A549 treated with GW870086 at 1 μM for 4 hours (cell line): ENCODE measurements at places on chromosomes 6 and 20. TPM values are rescaled to one million over a fixed set of nuclear protein-coding genes. Genes with fewer than 3 reads are reported as not detected.

TOX2 gene
- total RNA-seq = 8.5 to 13.6 TPM (median 11.6 TPM) in 5 replicates

EPB41L1 gene
- total RNA-seq = 59.2 to 87.1 TPM (median 75.8 TPM) in 5 replicates

MROH8 gene
- total RNA-seq = 0.45 to 1.7 TPM (median 1.0 TPM) in 5 replicates

SAPCD1 gene
- 1.6 to 3.9 TPM (median 3.7 TPM) in 5 replicates for total RNA-seq

LY6G6D gene
- not detected in 5 replicates for total RNA-seq

SLC2A10 gene
- not detected in 5 replicates for total RNA-seq

DACT2 gene
- total RNA-seq = 0.08 to 0.17 TPM (median 0.15 TPM) in 4 of 5 replicates, not detected in the other

TUBB2B gene
- 13.7 to 15.1 TPM (median 14.5 TPM) in 5 replicates for total RNA-seq

FOXC1 gene
- total RNA-seq = 4.6 to 7.4 TPM (median 6.6 TPM) in 5 replicates

GPRC6A gene
- not detected in 5 replicates for total RNA-seq

TCP11 gene
- not detected in 5 replicates for total RNA-seq

CNR1 gene
- total RNA-seq = 0.45 to 0.65 TPM (median 0.46 TPM) in 5 replicates

DCDC2 gene
- 2.3 to 3.3 TPM (median 2.5 TPM) in 5 replicates for total RNA-seq

POM121L2 gene
- total RNA-seq = not detected in 5 replicates

SLC17A3 gene
- 0.86 to 1.4 TPM (median 1.3 TPM) in 5 replicates for total RNA-seq

C20orf141 gene
- total RNA-seq = 0.46 to 0.96 TPM (median 0.50 TPM) in 3 of 5 replicates, not detected in the others

ZSCAN23 gene
- not detected in 5 replicates for total RNA-seq

C6orf52 gene
- 1.7 to 2.1 TPM (median 2.1 TPM) in 5 replicates for total RNA-seq

MTG2 gene
- 30.7 to 39.4 TPM (median 36.4 TPM) in 5 replicates for total RNA-seq

XKR7 gene
- 0.01 TPM in 1 of 5 replicates, not detected in the others for total RNA-seq

CD40 gene
- 3.3 to 5.7 TPM (median 4.6 TPM) in 5 replicates for total RNA-seq

HLA-C gene
- 46.6 to 55.0 TPM (median 51.9 TPM) in 5 replicates for total RNA-seq

AIF1 gene
- not detected in 5 replicates for total RNA-seq

PAK5 gene
- total RNA-seq = not detected in 5 replicates

TAGAP gene
- total RNA-seq = not detected in 5 replicates

RNF39 gene
- not detected in 5 replicates for total RNA-seq

DUSP15 gene
- total RNA-seq = 0.66 to 1.6 TPM (median 1.0 TPM) in 5 replicates

NCOA6 gene
- 17.4 to 21.5 TPM (median 19.1 TPM) in 5 replicates for total RNA-seq

TDP2 gene
- 29.0 to 33.5 TPM (median 30.4 TPM) in 5 replicates for total RNA-seq

BFSP1 gene
- total RNA-seq = 3.5 to 4.5 TPM (median 4.0 TPM) in 5 replicates

ECT2L gene
- not detected in 5 replicates for total RNA-seq
